ENCODE measurements at places on chromosomes 3 and 15.
A peak's percentile ranks its signal among the peaks of the same experiment; 100 is the strongest.

DNA sequence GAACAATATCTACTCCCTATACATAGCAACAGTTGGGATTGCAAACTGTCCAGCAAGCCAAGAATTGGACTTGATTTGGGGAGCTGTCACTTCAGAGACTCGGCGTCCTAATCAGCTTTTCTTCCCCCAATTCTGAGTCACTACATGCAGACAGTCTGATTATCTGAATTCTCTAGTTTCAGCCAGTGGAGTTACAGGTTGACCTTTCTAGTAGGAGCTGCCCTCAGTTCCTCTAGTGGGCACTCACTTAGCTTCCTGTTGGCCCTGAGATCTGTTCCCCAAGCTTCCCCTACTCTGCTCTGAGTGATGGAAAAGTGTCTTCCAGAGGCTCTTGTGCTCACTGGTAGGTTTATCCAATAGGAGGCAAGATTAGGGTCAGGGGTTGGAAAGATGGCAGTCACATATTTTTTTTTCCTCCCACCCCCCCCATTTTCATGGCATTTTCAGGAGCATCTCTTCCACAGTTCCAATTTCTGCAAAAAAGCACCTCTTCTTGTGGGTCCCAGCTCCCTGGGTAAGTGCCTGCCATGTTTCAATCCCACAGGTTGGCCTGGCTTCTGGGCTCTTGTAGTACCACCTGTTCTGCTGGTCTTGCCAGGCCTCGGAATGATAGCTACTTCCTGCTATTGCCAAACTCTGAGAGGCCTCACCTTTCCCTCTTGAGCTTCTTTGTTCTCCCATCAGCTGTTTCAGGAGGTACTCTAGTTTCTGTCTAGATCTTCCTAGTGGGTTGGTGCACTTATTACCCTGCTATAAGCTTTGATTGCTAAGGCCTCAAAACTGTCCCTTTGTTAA lies 182.2 kb downstream of the RAP2B start:
- DNase-seq: no peak
- no peaks in the 10 kb centered on the region for H3K27me3 ChIP-seq
- H3K36me3 ChIP-seq: no peaks in the 10 kb centered on the region
- H3K4me3 ChIP-seq: no peak overlapping the region

- no peaks in the 10 kb centered on the region for H3K27me3 ChIP-seq
- H3K36me3 ChIP-seq: no peaks in the 10 kb centered on the region
- no peak overlapping the region for H3K27ac ChIP-seq
- no peak overlapping the region for H3K4me3 ChIP-seq
Observed at GRCh38 chr15:60660290-60661051, 181.5 kb upstream of the ICE2 start.

DNA sequence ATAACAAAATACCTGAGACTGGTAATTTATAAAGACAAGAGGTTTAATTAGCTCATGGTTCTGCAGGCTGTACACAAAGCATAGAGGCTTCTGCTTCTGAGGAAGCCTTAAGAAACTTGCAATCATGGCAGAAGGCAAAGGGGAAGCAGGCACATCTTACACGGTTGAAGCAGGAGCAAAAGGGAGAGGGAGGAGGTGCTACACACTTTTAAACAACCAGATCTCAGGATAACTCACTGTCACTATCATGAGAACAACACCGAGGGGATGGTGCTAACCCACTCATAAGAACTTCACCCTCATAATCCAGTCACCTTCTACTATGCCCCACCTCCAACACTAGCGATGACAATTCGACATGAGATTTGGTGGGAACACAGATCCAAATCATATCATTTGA lies 54.4 kb downstream of the ATP8B4 start:
- no peaks in the 10 kb centered on the region for H3K27me3 ChIP-seq
- H3K27ac ChIP-seq: no peak overlapping the region
- no peak overlapping the region for H3K4me3 ChIP-seq

GRCh38 chr15:99752556-99752955 lies 19.3 kb upstream of the LYSMD4 start:
- H3K4me1 ChIP-seq: no peaks in the 10 kb centered on the region
- DNase-seq: no peak
- H3K36me3 ChIP-seq: no peaks in the 10 kb centered on the region
- no peak overlapping the region for H3K27ac ChIP-seq
- no peak overlapping the region for H3K4me3 ChIP-seq

GRCh38 chr15:31361764-31362515 lies 35.3 kb downstream of the KLF13 start:
- no peak for DNase-seq
- H3K36me3 ChIP-seq: peaks cover 20% of the 10 kb centered on the region
- peak overlapping the region; percentile 99 for H3K27ac ChIP-seq
- H3K4me3 ChIP-seq: peak overlapping the region; percentile 35
- peaks cover 99% of the 10 kb centered on the region for H3K4me1 ChIP-seq

- H3K36me3 ChIP-seq: no peaks in the 10 kb centered on the region
- no peak for DNase-seq
- H3K4me3 ChIP-seq: no peak overlapping the region
- H3K4me1 ChIP-seq: no peaks in the 10 kb centered on the region
- H3K27me3 ChIP-seq: peaks cover 3% of the 10 kb centered on the region
Observed at GRCh38 chr3:165210132-165210531, 13.9 kb upstream of the SLITRK3 start.

GRCh38 chr3:61996366-61996765 lies 377.0 kb downstream of the FEZF2 start:
- H3K4me1 ChIP-seq: no peaks in the 10 kb centered on the region
- H3K36me3 ChIP-seq: no peaks in the 10 kb centered on the region
- no peak overlapping the region for H3K4me3 ChIP-seq
- no peak overlapping the region for H3K27ac ChIP-seq

GRCh38 chr15:31871166-31871886 lies 159.0 kb upstream of the CHRNA7 start:
- no peak for DNase-seq
- peak overlapping the region; percentile 50 for H3K27ac ChIP-seq
- H3K4me1 ChIP-seq: peaks cover 12% of the 10 kb centered on the region
- H3K36me3 ChIP-seq: no peaks in the 10 kb centered on the region

- no peak for DNase-seq
- H3K4me1 ChIP-seq: peaks cover 20% of the 10 kb centered on the region
- H3K27ac ChIP-seq: peak overlapping the region; percentile 77
- no peaks in the 10 kb centered on the region for H3K36me3 ChIP-seq
Observed at GRCh38 chr15:69712991-69713390, 260.4 kb downstream of the RPLP1 start.

GRCh38 chr3:126852511-126852910 lies 130.4 kb upstream of the PLXNA1 start:
- peaks cover 7% of the 10 kb centered on the region for H3K36me3 ChIP-seq
- no peak overlapping the region for H3K4me3 ChIP-seq
- no peak for DNase-seq
- H3K4me1 ChIP-seq: no peaks in the 10 kb centered on the region

DNA sequence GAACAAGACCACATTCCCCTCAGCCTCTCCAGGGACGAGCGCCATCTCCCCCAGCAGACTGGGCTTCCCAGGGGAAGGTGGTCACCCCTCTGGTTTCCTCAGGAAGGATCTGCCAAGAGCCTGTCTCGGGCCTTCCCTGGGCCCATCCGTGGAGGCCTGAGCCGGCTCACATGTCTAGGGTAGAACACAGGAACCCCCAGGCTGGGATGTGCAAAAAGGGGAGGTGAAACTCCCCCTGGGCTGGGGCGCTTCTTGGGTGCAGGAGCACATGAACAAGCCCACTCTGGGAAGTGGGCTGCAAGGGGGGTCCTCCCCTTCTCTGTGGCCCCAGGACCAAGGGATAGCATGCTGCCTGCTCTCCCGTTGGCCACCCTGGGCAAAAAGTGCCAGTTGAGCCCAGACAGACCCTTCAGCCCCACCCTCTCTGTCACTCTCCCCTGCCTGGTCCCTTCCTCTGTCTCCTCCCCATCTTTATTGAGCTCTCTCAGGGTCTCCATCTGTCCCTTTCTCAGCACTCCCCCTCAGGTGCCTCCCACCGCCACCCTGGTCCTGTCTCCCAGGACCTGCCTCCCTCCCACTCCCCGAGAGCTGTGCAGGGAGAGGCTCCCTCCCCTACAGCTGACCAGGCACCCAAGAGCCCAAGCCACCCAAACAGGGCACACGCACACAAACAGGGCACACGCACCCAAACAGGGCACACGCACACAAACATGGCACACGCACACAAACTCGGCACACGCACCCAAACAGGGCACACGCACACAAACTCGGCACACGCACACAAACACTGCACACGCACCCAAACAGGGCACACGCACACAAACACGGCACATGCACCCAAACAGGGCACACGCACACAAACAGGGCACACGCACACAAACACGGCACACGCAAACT lies 864 bp downstream of the SEMA3G start:
- DNase-seq: no peak
- H3K4me1 ChIP-seq: peaks cover 23% of the 10 kb centered on the region
- no peaks in the 10 kb centered on the region for H3K36me3 ChIP-seq
- H3K27me3 ChIP-seq: no peaks in the 10 kb centered on the region

- no peaks in the 10 kb centered on the region for H3K36me3 ChIP-seq
- peaks cover 12% of the 10 kb centered on the region for H3K4me1 ChIP-seq
- DNase-seq: peak; percentile 12
- H3K4me3 ChIP-seq: no peak overlapping the region
- H3K27ac ChIP-seq: no peak overlapping the region
- H3K27me3 ChIP-seq: peaks cover 2% of the 10 kb centered on the region
Observed at GRCh38 chr3:187318819-187319616, 27.5 kb upstream of the MASP1 start.

GRCh38 chr3:169667166-169668071 lies 3.9 kb upstream of the MECOM start:
- H3K36me3 ChIP-seq: no peaks in the 10 kb centered on the region
- H3K4me3 ChIP-seq: no peak overlapping the region
- no peak for DNase-seq
- H3K27me3 ChIP-seq: peaks cover 2% of the 10 kb centered on the region

DNA sequence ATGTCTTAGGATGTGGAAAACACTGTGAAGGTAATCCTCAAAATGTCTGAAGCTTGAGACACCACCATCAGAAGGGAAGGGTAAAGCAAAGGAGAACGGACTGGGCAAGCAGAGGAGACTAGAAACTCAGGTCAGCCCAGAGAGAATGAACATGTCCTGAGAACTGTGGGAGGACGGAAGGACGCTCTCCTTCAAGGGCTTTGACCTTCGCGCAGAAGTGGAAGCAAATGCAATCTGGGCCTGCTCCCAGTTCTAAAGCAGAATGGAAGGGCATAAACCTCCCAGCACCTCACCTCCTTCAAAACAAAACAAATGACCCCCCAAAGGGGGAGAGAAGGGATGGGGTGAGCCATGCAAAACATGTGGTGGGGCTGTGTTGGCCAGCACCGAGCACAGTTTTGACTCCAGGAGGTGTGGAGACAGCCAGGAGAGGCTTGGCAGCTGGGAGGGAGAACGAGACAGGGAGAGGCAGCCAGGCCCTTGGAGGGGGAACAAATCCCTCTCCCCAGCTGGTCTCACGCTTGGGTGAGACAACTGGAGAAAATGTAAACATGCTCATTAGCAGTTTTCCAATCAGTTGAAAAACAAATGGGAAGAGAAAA lies 222.4 kb upstream of the WNT5A start:
- no peak overlapping the region for H3K27ac ChIP-seq
- H3K36me3 ChIP-seq: no peaks in the 10 kb centered on the region
- no peaks in the 10 kb centered on the region for H3K27me3 ChIP-seq
- H3K4me1 ChIP-seq: no peaks in the 10 kb centered on the region
- no peak for DNase-seq

DNA sequence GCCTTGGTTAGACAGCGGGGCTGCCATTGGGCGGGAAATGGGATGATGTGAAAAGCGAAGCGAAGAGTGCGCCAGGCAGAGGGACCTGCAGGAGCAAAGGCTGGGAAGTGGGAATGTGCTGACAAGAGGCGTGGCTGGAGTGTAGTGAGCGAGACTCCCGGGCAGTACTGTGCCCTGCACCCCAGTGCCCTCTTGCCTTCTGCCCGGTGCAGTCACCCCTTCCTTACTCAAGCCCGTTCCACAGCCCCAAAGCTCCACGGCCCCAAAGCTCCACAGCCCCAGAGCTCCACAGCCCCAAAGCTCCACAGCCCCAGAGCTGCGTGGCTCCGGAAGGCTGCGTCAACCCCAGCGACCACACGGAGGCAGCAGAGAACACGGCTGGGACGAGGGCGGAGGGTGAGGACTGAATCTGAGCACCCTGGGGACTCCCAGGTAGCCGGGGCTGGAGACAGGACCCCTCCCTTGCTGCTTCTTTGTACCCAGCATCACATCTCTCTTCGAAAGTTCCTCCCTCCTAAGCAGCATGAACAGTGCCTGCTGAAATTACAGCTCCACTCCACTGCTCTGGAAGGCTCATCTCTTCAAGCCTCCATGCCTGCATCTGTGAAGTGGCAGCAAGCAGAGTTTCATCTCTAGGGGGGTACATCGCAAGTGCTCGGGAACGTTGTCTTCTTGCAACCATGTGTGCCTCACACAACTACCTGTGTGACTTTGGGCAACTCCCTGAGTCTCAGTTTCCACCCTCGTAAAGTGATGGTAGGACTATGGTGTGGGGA lies 108.9 kb downstream of the FBLN2 start:
- no peaks in the 10 kb centered on the region for H3K36me3 ChIP-seq
- H3K27me3 ChIP-seq: peaks cover 47% of the 10 kb centered on the region
- no peak overlapping the region for H3K4me3 ChIP-seq

DNA sequence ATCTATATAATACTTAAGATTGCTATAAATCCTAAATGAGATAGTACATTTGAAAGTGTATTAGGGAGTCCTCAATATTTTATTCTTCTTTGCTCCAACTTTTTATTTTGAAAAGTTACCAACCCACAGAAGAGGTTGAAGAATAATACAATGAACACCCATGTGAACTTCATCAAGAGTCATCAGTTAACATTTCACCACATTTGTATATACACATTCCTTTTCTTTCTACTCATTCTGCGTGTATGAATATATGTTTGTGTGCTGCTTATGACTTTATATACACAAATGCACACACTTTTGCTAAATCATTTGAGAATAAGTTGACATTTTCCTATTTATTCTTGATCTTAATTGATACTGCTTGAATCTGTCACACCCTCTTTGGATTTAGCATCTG lies 193.3 kb upstream of the CGNL1 start:
- H3K27ac ChIP-seq: no peak overlapping the region
- no peak for DNase-seq

GRCh38 chr3:182393830-182394367 lies 399.4 kb upstream of the ATP11B start:
- H3K27me3 ChIP-seq: no peaks in the 10 kb centered on the region
- no peak for DNase-seq
- no peak overlapping the region for H3K4me3 ChIP-seq
- H3K4me1 ChIP-seq: no peaks in the 10 kb centered on the region
- H3K36me3 ChIP-seq: no peaks in the 10 kb centered on the region
- no peak overlapping the region for H3K27ac ChIP-seq

- no peak for DNase-seq
- no peaks in the 10 kb centered on the region for H3K36me3 ChIP-seq
- H3K4me1 ChIP-seq: no peaks in the 10 kb centered on the region
- H3K4me3 ChIP-seq: no peak overlapping the region
- no peak overlapping the region for H3K27ac ChIP-seq
- no peaks in the 10 kb centered on the region for H3K27me3 ChIP-seq
Observed at GRCh38 chr3:21484828-21485144, 266.2 kb downstream of the ZNF385D start.

Measured in T-cell (primary cell).